SK-N-MC (cell line): ENCODE measurements at places on chromosomes 12 and 14.

DNA sequence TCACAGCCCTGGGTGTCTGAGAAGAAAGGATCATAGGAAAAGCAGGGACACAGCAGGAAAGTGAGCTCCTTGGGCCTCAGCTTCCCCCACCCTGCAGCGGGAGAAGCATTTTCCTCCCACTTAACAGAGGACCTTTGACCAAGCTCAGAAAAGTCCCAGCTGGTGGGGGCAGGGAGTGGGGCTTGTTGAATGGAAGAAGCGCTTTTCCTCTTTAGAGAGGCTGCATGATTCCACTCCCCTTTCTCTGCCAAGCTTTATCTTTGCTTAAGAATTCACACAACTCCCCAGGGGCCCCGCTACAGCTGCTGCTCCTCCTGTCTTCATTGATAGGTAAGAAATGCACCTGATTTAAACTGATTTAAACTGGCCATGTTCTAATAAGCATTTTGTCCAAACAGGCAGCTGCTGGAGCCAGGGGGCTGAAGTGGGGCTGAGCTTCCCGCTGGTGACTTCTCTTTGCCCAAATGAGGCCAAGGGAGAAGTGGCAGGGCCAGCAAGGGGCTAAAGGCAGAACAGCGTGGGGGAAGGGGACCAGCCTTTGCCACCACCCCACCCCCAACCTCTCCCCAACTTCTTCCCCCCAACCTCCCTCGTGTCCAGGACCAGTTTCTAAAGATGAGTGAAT lies 1.7 kb upstream of the PAPLN start:
- no peak for DNase-seq

- DNase-seq: no peak
Observed at GRCh38 chr12:111174251-111174960, 194.5 kb downstream of the PHETA1 start.

DNA sequence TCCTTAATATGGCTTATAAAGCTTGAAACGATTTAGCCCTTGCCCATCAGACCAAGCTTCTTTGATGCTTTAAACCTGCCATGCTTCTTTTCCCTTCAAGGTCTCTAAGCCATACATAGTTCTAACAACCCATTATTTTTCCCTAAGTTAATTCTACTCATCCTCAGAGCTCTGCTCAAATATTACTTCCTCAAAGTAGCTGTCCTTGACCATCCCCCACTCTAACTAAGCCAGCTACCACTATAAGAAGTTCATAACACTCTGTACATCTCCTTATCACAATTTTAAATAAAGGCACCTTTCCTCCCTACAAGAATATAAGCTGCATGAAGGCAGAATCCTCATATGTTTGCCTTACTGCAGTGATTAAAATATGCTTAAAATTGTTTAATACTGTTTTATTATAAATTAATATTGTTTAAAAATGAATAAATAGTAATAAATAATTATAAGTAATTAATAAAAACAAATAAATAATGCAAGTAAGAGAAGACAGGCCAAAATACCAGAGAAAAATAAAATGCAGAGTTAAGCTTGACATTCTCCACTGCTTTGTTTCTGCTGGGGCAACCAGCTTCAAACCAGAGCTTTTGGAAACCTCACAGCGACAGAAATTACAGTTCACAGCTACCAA lies 76.8 kb downstream of the NUMB start:
- no peak for DNase-seq

GRCh38 chr14:56224691-56225681 lies 106.8 kb downstream of the PELI2 start:
- DNase-seq: peak; percentile 70

DNA sequence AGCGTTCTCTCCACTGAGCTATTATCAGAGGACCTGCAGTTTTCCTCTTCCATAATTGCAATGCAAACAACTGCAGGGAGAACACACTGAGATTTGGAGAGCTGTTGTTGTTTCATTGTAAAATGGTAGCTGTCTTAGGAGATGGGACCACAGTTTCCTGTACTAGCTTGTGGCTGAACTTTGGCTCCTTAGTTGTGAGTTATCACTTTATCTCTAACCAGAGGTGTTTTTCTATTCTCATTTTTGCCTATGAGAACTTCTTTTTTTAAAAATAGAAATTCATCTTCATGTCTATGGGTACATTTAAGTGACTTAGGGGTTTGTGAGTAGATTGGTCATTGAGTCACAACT lies 216.5 kb downstream of the SLC38A4 start:
- DNase-seq: no peak

- no peak for DNase-seq
Observed at GRCh38 chr14:80493620-80494019, 282.3 kb upstream of the DIO2 start.

DNA sequence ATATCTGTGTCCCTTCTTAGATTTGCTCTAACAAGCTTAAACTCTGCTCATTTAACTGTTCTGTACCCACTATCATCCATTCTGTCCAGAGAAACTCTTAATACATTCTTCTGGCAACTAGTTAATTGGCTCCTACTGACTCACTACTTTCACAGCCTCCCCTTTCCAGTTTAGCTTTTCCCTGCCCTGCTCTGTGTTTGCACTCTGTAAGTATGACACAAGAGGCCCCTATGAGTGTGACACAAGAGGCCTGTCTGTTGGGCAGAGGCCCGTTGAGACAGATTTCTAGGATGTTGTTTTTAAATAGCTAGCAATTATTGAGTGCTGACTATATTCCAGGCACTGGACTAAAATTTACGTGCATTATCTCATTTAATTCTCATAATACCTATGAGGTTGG lies 246.0 kb upstream of the DAAM1 start:
- DNase-seq: no peak

DNA sequence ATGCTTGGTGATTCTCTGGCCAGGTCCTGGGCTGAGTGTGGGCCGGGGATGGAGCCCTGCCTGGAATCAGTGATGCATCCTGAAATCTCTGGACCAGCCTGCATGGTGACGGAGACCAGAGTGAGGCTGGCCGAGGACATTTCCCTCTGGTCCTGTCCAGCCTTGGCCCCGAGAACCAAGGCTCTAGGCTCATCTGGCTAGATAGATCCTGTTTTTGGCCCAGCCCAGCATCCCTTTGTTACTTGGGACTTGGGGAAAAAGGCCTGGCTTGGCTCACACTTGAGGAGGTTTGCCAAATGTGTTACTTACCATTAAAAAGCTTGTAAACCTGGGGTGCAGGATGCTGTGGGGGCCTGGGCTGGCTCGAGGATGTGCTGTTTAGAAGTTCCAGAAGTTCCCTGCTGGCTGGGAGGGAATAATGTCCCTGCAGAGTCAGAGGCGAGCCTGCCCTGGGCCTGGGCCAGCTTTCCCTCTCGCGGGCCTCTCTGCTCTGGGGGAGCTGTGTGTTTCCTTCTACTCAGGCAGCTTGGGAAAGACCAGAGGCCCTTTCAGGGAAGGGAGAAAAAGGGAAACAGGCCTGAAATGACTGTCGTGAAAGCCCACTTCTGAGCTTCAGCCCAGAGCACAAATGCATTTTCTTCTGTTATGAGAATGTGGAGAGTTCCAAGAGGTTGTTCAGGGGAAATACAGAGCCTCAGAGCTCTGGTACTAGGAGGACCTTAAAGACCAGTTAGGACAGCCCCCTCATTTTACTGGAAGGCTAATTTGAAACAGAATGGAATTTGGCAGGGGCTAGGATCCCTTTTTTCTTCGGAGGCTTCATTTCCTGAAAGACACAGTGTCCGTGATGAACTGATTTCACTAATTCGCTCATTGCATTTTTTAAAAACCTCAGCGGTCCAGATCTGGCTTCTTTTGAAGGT lies 47.2 kb upstream of the CTDSP2 start:
- DNase-seq: peak; percentile 80

DNA sequence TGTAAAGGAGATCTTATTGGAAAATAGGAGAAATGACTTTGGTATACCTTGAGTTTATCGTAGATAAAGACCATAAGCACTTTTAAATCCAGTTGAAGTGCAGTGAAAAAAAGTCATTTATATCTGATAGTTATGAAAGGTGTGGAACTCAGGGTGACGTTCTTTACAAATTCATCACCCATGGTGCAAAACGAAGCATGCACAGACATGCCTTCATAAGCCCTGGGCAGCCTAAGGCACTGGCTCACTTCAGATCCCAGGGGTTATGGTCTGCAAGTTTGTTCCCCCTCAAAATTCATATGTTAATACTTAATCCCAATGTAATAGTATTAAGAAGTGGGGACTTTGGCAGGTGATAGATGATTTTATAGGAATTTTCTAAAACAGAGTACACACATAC lies 1216.4 kb upstream of the USP15 start:
- DNase-seq: no peak

DNA sequence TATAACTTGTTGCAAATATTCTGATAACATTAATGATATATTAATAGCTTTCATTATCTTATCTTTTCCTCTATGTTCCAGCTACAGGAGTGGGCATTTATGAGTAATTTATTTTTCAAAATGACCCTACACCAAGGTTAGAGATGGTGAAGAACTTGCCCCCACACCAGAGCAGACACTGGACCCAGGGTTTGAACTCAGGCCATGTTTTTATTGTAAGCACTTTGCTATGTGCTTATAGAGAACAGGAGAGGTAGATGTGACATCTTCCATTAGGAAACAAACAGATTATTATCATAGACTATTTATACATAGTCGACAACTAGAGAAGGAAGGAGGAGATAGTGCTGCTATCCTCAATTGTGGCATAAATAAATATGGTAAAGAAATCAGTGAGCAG lies 265.2 kb downstream of the EGLN3 start:
- no peak for DNase-seq

DNA sequence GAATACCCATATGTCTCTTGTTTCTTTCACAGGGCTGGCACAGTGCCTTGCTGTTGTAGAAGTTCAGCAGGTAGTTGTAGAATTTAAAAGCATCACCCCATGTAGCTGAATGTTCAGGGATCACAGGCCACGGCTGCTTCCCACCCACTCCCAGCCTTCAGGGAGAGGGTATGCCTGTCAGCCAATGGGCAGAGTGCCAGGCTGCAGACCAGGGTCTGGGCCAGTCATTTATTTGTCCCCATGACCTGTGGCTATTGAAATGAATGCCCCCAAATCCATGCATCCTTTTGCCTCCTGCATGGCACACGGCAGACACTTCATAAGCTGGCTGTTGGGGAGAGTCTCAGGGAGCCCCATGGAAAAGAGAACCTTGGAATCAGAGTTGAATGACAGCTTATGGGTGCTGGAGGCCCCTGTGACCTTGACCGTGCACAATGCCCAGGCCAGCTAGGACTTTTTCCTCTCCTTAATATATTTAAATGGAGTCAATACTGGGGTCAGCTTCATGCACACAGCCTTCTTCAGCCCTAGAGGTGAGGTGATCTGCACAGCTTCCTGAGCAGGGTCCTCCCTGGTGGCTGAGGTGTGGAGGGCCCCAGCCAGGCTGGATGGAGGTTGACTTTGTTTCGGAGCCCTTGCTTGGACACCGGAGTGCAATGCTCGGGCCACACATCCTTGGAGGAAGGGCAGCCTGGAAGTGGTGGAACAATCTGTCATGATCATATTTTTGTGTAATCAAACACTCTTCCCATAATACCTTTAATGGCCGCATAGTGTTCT lies 45.3 kb downstream of the PRMT8 start:
- no peak for DNase-seq

DNA sequence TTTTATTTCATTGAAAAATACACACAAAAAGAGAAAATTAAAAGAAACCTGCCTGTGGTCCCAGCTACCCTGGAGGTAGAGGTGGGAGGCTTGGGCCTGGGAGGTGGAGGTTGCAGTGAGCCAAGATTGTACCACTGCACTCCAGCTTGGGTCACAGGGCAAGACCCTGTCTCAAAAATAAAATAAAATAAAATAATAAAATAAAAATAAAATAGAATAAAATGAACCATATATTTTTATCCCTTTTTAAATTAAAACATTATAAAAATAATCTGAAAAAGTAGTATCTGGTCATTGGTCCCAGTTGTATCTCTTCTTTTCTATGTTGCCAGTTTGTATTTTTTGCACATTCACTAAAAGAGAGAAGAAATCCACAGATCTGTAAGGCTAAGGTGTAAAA lies 16.7 kb upstream of the FAM234B start:
- DNase-seq: no peak

GRCh38 chr12:3119756-3120601 lies 42.8 kb downstream of the TSPAN9 start:
- no peak for DNase-seq

DNA sequence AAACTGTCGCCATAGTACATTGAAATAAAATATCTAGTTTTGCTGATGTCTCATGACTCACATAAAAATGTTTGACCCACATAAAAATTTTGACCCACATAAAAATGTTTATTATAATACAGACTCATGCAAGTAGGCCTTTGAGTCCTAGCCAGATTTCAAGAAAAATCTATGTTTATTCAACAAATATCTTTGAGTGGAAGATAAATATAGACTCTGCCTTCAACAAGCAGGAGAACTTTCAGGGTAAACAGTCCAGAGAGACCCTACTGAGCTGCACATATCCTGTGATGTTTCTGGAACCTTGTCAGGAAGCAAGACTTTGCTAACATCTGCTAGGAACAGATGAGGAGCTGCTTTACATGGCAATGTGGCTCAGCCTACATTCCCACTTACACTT lies 283.1 kb downstream of the MDGA2 start:
- DNase-seq: no peak

- DNase-seq: no peak
Observed at GRCh38 chr14:100900837-100901390, 2.6 kb downstream of the RTL1 start.

- DNase-seq: no peak
Observed at GRCh38 chr12:93379981-93380361, 2.2 kb downstream of the NUDT4 start.
